Fibroblast of the aortic adventitia (primary cell): ENCODE measurements at places on chromosomes 2 and 18.

DNA sequence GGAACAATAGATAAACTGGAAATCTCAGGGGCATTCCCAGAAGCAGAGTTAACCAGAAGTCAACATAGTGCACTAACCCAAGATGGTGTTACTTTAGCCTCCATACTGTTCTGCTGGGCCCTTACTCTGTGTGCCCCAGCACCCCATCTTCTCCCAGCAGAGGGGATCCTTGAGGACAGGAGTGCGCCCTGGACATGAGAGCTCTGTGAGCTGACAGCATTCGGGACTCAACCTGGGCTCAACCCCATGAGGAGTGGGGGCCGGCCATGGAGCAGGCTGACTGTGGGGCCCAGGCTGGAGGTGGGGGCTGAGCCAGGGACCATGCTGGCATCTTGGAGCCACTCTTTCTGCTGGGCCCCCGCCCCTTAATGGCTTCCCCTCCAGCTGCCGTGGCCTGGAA, 156.3 kb upstream of the HS6ST1 start:
- no peak for DNase-seq

GRCh38 chr2:1476617-1477195, 63.4 kb downstream of the TPO start:
- no peak for DNase-seq

GRCh38 chr18:54358495-54359040, 862 bp downstream of the C18orf54 start:
- DNase-seq, result peak; percentile 31

- DNase-seq, result no peak
These were observed 152.6 kb downstream of the THADA start for GRCh38 chr2:43443282-43443681.

- no peak for DNase-seq
These were observed 190.8 kb downstream of the SEPTIN10 start for GRCh38 chr2:109422758-109423500.

GRCh38 chr2:26723475-26723874, 31.0 kb downstream of the KCNK3 start:
- DNase-seq, result no peak

DNA sequence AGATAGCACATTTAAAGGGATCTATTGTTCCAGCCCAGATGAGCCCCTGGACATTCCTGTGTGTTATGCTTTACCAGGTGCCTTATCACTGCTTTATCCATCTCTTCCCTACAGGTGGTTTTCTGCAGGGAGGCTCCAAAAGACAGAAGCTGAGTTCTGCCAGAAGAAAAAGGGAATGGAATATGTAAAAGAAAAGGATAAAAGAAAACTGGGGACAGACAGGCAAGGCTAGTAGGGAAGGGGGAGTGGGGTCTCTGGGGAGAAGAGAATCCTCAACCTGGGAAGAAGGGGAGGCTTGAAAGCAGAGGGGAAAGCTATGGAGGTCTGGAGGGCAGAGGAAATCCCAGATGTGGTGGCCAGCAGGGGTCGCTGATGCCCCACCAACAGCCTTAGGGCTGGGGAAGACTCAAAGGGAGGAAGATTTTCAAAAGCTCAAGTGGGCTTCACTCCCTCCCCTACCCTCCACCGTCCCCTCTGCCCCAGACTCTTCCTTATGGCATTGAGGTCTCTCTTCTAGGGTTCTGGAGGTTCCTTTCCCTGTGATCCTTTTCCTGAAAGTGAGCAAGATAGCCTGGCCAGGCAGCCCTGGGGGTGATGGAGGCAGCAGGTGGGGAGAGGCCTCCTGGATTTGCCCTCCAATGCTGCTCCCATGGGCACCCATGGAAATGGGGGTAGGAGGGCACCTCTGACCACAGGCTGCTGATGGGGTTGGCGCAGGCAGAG, 178.1 kb upstream of the PKDCC start:
- DNase-seq, result peak; percentile 77

- DNase-seq, result no peak
These were observed 155.0 kb downstream of the EIPR1 start for GRCh38 chr2:3222636-3223035.

GRCh38 chr2:177669625-177670330, 277.2 kb downstream of the AGPS start:
- no peak for DNase-seq

GRCh38 chr18:58887613-58887963, 22.9 kb downstream of the ZNF532 start:
- DNase-seq, result peak; percentile 36

DNA sequence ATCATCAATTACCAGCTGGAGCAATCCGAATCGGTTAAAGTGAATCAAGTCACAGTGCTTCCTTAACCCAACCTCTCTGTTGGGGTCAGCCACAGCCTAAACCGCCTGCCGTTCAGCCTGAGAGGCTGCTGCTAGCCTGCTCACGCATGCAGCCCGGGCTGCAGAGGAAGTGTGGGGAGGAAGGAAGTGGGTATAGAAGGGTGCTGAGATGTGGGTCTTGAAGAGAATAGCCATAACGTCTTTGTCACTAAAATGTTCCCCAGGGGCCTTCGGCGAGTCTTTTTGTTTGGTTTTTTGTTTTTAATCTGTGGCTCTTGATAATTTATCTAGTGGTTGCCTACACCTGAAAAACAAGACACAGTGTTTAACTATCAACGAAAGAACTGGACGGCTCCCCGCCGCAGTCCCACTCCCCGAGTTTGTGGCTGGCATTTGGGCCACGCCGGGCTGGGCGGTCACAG, 496 bp upstream of the ITGA4 start:
- DNase-seq, result no peak

- DNase-seq, result no peak
These were observed 39.3 kb downstream of the SNTG2 start for GRCh38 chr2:989781-990467.

DNA sequence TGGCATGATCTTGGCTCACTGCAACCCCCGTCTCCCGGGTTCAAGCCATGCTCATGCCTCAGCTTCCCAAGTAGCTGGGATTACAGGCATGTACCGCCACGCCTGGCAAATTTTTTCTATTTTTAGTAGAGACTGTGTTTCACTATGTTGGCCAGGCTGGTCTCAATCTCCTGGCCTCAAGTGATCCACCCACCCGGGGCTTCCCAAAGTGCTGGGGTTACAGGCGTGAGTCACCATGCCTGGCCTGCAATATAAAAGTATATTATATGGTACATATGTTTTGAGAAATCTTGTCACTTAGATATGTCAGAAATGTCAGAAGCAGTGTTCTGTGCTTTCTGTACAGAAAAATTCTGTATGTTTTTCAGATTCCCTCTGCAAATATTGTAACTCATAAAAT, 19.2 kb upstream of the XPO1 start:
- no peak for DNase-seq

DNA sequence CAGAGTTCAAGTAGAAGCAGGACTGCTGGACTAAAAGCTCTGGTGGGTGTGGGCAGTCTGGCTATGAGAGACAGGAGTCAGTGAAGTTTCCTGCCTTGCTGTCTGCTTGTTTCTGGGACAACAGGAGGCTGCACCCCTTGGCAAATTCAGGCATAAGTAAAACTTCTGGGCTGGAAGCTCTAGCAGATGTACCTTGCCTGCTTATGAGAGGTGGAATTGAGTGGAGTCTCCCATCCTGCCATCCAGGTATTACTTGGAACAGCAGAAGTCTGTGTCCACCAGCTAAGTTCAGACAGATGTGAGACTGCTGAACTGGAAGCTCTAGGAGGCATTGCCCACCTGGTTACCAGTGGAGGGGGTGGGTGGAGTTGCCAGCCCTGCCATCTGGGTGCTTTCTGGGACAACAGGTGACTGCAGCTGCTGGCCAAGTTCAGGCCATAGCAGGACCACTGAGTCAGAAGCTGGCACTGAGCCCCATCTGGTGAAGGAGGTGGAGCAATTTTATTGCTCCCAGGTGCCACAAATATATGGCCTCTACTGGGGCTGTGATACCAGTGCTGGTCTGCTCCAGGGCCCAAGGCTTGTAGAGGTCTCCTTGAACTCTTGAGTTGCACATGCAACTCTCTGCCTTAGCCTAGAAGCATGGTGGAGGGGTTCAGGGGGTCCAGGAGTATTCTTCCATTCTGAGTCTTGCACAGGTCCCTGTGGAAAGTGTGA, 199.4 kb upstream of the FN1 start:
- no peak for DNase-seq

- DNase-seq, result no peak
These were observed 140.9 kb downstream of the PIEZO2 start for GRCh38 chr18:11008505-11008904.

GRCh38 chr2:133753665-133754064, 185.4 kb upstream of the NCKAP5 start:
- DNase-seq, result no peak

GRCh38 chr2:236809716-236810115, 240.1 kb downstream of the ACKR3 start:
- no peak for DNase-seq

GRCh38 chr18:2654928-2655177, 673 bp upstream of the SMCHD1 start:
- peak; percentile 18 for DNase-seq

DNA sequence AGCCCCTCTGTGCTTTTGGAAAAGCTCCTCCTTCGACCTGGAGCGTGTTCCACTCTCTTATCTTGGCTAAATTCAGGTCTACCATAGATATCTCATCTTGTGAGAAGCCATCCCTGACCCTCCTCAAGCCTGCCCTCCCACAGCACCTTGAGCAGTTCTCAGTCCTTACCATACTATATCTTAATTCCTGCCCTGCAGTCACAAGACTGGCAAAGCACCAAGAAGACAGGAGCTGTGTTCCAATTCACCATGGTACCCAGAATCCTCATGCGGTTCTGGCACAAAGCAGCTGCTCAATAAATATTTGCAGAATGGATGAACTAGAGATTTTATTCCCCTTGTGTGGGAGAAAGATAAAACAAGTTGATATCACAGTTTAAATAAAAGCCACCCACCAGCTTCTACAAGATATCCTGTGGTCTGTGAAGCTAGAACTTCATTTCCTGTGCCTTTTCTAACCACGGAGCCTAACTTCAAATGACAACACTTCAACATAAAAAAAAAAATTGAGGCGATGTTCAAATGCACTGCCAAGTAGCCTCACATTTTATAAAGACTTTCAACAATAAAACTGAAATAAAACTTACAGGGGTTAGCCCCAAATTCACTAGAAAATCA, 19.5 kb downstream of the MARCHF4 start:
- no peak for DNase-seq

DNA sequence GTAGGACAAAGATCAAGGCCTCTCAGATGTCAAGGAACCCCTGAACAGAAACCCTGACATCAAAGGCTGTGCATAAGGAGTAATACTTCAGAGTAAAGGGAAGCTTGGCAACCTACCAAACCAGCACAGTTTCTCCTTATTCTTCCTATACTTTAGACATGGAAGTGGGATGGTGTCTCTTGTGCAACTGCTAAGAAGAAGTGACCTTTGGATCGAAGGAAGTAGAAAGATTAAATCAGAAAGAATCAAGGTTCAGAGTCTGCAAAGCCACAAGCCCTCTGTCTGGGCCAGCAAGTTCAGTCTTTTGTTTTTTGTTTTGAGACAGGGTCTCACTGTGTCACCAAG, 66.2 kb upstream of the SLC39A10 start:
- peak; percentile 36 for DNase-seq

DNA sequence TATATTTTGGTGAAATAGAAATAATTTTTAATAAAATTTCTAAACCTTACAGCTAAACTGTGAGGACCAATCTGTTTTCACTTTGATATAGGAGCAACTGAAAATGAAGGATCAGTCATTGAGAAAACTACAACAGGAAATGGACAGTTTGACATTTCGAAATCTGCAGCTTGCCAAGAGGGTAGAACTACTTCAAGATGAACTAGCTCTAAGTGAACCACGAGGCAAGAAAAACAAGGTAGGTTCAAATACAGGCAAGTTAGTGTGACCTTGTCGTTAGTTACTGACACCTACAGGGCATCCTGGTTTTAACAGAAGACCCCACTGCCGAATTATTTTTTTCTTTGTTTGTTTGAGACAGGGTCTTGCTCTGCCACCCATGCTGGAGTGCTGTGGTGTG, 75.5 kb upstream of the STON1 start:
- no peak for DNase-seq

DNA sequence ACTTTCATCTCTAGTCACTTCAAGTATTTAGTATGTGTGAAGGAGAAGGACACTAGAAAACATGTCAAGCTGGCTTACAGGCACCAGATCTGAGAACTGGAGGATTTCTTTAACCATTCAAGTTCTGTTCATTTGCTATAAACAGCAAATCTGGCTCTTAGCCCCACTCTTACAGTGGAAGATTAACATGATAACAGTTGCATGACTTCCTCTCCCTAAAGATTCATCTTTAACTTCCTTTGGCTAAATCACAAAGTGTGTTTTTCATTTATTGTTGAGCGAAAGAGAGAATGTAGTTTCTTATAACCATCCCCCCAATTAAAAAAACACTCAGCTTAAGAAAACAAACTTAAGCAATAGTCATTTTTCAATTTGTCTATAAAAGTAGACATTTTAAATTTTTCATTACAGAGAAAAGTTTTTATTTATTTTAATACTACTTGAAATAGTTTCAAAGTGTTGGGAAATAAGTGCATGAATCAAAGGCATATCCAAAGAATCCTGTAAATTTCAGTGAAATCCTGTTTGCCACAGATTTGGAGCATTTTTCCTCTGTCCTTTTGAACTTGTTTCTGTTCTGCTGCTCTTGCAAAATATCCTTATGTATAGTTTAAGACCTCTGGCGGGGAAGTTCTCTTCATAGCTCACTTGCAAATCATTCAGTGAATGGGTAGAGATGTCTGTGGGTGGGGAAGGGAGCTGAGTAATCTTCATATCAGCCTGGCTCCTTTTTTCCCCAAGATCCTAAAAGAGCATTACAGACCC, 241.0 kb upstream of the RBBP8 start:
- peak; percentile 98 for DNase-seq

DNA sequence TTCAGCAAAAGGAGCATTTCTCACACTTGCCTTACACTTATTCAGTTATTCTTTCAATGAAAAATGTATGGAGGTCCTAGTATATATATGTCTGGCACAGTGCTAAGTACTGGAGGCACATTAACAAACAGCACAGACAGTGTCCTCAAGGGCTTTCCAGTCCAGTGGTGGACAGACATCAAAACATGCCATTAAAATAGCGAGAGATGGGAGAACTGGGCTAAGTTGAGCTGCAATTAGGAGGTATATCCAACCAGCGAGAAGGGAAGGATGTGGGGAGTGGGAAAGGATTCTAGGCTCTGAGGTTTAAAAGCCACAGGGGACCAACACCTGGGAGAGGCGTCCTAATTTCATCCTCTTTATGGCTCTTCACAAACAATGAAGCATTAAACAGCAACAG, 127.5 kb upstream of the TTC39C start:
- no peak for DNase-seq

- peak; percentile 77 for DNase-seq
These were observed 58.1 kb upstream of the RALBP1 start for GRCh38 chr18:9417073-9417851.

DNA sequence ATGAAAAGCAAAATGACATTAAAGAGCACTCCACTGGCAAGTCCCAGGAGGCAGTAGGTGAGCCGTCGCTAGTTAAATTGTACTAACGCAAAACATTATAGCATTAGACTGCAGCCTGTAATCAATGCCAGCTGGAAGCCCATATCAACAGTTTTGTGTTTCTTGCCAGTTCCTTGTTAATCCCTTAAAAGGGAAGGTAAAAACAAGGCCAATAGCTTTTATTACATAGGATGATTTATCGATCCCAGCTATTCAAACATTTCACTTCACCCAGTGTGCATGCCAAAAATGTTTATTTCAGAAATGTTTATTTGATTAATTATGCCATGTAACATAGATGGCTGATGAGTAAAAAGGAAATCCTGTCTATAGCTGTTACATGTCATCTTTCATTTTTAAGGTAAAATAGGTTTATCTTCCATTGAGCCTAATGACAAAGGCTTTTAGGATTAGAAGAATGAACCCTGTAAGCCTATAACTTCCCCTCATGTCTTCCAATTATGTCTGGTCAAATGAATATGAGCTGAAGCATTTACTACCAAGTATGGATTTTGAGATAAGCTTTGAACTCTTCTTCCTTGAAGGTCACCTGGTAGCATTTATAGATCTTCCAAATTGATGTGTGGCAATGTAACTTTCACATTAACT, 591.2 kb downstream of the RNF144A start:
- DNase-seq, result no peak
